HCEC 1CT (cell line): ENCODE measurements at places on chromosomes 3 and 15.
A peak's percentile ranks its signal among the peaks of the same experiment; 100 is the strongest.

- DNase-seq = no peak
Measured at GRCh38 chr3:133127381-133127780, 89.2 kb downstream of the TMEM108 start.

- DNase-seq = peak; percentile 21
Measured at GRCh38 chr15:49900006-49900902, 218.8 kb downstream of the ATP8B4 start.

DNA sequence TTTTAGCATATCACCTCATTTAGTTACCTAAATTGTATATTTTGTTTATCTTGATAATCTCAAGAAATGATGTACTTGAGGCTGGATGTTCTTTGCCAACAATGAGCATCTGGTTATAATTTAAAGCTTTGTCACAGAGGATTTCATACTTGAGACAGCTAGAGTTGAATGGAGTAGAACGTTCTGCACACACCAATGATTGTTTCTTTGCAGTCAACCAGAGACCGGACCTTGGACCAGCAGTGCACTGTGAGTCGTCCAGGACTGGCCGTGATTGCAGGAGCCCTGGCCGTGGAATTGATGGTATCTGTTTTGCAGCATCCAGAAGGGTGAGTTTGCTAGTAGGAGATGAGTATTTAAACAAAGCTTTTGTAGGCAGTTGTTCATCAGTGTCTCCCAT, 90.4 kb downstream of the ATG7 start:
- DNase-seq = no peak

GRCh38 chr3:12993517-12994356, 79.5 kb downstream of the IQSEC1 start:
- DNase-seq = no peak

GRCh38 chr3:45659661-45660566, 29.3 kb upstream of the SACM1L start:
- peak; percentile 83 for DNase-seq

DNA sequence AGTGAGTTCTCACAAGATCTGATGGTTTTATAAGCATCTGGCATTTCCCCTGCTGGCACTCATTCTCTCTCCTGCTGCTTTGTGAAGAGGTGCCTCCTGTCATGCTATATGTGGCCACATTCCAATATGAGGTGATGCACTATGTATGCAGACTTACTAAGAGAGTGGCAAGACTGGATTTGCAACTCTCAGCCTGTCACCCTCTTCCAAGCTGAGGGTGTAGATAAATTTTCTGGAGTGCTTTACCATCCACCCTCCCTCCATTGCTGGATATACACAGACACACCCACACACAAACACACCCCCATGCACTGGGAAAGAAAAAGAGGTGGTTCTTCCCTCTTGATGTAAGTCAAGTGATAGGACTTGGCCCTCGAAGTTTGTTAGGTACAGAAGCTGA, 30.2 kb upstream of the CHMP2B start:
- DNase-seq = no peak
